ENCODE measurements at places on chromosomes 11 and 22.

DNA sequence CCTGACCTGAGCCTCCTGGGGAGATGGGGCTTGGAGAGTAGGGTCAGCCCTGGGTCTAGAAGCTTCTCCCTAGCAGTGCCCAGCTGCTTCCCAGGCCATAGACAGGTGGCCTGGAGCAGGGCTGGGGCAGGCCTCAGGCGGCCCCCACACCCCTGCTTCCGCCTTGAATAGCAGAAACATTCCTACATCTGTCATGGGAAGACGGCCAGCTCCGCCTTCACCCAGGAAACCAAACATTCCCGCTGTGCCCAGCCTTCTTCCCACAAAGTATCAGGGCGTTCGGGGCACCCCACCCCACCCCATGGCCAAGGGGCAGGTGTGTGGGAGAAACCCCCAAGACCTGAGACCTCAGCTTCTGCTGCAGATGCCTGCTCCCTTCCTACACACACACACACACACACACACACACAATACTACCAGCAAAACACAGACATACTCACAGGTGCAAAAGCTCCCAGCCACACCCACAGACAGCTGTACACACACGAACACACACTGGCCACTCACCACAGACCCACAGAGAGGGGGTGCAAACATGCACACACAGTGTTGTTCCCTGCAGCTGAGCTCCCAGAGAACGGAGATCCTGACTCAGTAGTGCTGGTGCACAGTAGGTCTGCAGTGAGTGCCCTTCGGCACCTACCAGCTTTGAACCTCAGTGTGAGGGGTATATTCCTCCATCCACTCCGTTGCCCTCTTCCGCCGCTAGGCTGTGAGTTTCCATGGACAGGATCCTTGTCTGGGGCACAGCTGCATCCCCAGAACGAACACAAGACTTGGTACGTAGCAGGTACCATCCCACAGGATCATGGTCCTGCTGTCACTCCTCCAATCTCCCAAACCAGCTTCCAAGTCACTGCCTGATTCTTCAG, 37.4 kb downstream of the PDGFB start:
- no peak for DNase-seq

DNA sequence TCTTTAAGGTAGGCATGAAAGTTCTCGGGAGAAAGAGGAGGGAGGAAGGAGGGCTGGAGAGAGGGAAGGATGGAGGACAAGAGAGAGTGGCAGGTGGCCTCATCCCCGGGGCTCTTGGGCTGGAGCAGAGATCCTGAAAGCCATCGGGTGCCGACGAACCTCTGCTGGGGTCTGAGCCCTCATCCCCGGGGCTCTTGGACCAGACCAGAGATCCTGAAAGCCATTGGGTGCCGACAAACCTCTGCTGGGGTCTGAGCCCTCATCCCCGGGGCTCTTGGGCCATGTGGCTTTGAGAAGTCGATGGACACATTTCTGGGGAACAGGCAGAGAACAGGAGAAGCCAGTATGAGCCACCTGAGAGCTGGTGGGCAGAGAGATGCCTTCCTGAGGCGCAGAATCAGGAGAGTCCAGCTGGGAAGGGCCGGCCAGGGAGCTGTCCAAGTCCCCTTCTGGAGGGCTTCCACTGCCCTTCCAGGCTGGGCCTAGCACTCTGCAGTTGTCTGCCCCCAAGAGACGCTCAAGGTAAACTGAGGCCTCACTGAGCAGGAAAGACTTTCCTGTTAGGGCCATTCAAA, 1398.1 kb downstream of the BRD1 start:
- DNase-seq: no peak

DNA sequence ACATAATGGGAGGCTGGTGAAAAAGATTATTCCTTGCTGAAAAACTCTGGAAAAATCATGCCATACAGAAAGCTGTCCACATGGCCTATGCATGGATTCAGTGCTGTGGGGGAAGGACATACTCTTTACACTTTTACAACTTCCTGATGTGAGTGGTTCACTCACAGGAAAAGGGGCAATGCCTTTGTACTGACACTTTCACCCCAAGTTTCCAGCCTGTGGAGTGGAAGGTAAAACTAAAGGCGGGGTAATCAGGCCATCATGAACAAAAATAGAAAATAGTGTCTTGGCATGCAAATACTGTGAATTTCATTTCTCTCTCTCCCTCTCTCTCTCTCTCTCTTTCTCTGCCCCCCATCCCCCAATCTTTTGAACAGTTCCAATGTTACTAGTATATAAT, 281.8 kb downstream of the ETS1 start:
- DNase-seq: no peak

GRCh38 chr11:34860034-34860433, 56.1 kb downstream of the APIP start:
- peak; percentile 58 for DNase-seq

GRCh38 chr22:38164551-38164918, 17.1 kb downstream of the PLA2G6 start:
- DNase-seq: no peak

DNA sequence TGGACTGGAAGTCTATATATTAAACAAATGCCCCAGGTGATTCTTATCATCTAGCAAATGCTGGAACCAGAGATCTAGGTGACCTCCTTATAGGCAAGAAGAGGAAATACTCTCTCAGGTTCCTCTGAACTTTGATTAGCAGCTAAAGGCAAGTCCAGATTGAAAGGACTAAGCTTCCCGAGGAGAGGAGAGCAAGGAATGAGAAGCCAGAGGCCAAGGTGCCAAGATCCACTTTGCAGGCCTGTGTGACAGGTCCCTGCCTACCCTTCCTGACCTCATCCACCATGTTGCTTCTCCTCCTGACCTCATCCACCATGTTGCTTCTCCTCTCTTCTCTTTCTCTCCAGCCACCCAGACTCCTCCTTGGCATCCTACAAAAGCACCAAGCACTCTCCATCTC, 173.2 kb downstream of the LARGE1 start:
- DNase-seq: no peak

DNA sequence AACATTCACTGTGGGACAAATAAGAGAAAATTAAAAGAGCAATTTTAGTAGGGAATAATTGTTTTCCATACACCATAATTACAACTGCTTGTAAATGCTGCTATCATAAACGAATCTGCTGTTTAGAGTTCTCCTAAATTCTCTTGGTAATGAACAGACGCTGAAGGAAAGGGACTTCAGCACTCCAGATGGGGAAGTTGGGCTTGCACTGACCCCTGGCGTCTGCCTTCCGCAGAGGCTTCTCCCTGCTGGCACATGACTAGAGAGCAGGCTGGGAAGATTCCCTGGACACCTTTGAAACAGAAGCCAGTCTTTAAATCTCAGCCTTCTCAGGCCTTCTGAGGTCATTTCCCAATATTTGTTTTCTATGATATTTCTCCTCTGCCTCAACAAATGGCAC, 84.1 kb downstream of the NXPE2 start:
- DNase-seq: peak; percentile 32

DNA sequence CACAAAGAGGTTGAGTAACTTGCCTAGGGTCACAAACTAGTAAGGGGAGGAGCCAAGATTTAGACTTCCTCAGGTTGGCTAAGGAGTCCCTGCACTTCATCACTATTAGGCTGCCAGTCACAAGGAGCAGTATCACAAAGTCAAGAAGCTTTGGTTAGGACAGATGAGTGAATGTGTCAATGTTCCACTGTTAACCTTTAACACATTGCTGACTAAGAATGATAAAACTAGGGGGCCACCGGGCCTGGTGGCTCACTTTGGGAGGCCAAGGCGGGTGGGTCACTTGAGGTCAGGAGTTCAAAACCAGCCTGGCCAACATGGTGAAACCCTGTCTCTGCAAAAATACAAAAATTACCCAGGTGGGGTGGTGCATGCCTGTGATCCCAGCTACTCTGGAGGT, 32.0 kb downstream of the TMEM123 start:
- no peak for DNase-seq

DNA sequence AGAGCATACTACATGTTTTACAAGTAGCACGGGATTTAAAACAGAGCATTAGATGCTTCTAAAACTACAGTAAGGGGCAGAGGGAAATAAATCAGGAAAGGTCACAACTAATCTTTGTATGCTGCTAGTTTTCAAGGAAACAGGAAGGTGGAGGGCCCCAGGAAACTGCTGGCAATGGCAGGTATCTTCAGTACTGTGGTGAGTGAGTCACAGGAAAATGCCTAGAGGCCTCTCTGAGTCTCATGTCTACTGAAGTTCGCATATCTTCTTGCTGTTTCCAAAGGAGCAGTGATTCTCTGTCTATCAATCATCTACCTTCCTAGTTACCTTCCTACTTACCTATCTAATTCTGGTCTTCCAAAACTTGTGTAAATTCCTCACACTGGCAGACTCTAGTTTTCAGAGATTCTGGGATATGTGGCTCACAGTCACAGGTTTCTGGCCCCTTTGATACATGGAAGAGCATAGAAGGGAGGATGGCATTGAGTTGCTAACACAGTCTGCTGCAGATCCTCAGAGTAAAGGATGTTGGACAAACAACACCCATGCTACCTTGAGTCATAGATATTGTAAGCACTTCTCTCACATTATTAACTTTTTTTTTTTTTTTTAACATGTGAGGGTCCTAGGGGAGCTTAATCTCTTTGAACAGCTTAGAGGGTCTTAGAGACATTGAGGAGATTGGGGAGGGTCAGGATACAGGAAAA, 58.8 kb upstream of the SYN3 start:
- DNase-seq: no peak

- no peak for DNase-seq
Observed at GRCh38 chr22:29112121-29112520, 39.3 kb downstream of the KREMEN1 start.

DNA sequence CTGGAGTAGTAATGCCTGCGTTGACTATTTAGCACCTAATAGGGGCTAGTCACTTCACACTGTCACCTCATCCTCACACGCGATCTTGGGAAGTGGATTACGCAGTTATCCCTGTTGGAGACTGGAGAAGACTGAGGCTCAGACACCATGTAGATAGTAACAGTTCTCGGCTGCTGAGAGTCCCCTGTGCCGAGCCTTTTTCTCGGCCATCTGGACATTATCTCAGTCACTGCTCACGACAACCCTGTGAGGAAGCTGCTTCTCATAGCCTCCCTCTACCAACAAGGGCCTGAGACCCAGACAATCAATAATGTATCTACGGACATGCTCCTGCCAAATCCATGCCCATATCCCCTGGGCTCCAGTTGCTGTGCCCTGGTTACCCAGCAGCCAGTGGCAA, 25.9 kb downstream of the SCUBE1 start:
- DNase-seq: no peak

GRCh38 chr22:23530766-23531282, 49.3 kb downstream of the IGLL1 start:
- DNase-seq: no peak

- no peak for DNase-seq
Observed at GRCh38 chr11:44781655-44782054, 54.9 kb downstream of the TSPAN18 start.

GRCh38 chr11:6489306-6489705, 7.8 kb upstream of the DNHD1 start:
- no peak for DNase-seq

DNA sequence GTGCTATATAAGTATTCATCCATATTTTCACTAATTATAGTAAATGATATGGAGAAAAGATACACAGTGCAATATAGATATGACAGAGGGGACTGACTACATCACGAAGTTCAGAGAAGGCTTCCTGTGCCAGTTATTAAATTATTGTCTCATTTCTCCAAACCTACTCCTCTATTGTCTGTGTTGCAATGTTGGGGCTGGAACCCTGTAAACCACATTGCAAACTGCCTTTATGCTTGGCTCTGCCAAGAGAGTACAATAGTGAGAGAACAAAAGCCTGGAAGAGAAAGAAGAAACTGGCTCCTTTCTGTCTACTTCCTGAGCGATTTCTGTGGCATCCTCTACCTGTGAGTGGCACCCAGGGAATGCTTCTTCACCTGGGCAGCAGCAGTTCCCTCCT, 46.4 kb downstream of the ME3 start:
- peak; percentile 51 for DNase-seq

- DNase-seq: no peak
Observed at GRCh38 chr22:17493419-17493981, 69.8 kb upstream of the SLC25A18 start.

DNA sequence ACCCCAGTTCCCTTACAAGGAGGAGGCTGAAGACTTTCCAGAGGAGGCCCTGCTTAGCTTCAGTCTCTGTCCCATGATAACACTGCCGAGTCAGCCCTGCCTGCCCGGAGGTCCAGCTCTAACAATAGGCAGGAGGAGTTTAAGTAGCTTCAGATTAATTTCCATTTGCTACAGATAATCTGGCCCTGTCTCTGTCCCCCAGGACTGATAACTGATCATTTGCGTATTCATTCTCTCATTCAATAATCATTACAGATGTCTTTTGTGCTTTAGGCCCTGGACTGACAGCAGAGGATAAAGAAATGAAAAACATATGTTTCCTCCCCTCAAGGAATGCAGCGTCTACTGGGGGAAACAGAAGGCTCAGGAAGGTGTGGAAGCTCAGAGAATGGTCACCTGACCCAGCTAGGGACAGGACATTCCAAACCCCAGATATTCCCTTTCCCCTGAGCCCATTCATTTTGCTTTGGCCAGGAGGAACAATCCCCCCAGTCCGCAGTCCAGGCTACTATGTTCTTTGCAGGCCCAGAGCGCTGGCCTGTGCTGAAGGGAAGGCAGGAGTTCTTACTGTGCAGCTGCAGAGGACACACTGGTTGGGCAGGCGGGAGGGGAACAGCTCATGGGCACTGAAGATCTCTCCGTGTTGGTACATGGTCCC, 20.8 kb downstream of the CHRDL2 start:
- DNase-seq: no peak

DNA sequence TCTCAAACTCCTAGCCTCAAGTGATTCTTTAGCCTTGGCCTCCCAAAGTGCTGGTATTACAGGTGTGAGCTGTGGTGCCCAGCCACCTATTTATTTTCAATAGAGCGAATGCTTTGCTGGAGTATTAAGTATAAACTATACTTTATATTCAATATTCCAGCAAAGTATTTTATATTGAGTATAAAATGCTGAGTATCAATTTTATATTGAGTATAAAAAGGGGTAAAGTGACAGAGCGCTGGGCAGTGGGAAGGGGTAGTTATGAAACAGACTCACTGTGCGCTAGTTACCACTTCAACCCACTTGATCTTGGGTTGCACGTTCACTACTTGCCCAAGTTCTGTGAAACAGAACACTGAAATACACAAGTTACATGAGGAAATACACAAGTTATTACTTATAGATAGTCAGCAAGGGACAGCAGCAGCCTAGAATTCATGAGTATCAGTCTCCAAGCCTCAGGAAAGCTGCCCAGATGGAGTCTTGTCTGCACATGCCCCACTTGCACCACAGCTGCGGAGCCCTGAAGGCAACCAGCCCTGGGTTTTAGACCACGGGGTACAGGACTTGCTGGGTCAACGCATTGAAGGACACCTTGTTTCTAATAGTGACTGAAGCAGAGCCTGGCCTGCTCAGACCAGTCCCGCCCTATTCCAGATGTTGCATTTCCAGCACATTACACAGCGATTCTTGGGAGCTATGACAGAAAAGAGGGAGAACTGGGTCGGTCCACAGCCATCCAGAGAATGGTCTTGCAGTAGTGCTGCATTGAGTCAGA, 51.6 kb upstream of the SYT13 start:
- no peak for DNase-seq

All from fibroblast of gingiva (primary cell).